ENCODE measurements at places on chromosomes 16 and 17. TPM values are rescaled to one million over a fixed set of nuclear protein-coding genes. Genes with fewer than 3 reads are reported as not detected.

HOXB4 gene
- total RNA-seq, result 8.9 TPM

BAHCC1 gene
- 3.9 TPM for total RNA-seq

- DNase-seq, result no peak
These were observed 19.8 kb upstream of the BAIAP2 start for GRCh38 chr17:81015136-81015535.

DNA sequence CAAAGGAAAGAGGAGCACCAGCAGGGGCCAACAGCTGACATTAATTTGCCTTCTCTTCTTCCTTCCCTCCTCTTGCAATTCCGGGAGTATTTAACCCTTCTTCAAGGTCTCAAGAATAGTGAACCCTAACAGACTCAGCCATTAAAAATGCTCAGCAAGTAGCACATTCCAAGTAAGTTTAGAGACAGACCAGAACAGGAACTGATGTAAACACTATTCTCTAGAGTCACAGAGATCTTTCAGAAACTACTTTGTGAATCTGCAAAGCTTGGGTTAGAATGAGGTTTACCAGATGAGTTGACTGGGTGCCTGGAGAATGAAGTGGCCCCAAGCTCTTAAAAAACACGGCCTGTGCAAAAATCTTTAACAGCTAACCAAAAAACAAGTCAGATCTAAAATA, 50.9 kb downstream of the TEX2 start:
- no peak for DNase-seq

DNA sequence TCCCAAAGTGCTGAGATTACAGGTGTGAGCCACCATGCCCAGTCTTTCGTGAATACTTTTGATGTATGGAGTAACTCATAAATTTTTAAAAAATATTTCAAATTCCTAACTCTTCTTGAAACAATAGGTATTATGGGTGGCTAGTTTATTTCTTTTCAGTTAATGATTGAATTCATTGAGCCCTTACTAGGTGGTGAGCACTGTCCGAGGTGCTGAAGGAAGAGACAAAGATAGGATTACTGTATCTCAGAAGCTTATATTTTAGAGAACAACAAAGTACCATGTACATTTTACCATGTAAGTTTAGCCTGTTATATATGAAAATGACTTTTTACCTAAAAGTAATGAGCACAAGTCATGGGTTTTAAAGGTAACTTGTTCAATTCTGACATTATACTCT, 418.3 kb downstream of the NPIPA7 start:
- DNase-seq, result no peak

GRCh38 chr17:62966426-62967204, 580 bp downstream of the TANC2 start:
- no peak for DNase-seq

DNA sequence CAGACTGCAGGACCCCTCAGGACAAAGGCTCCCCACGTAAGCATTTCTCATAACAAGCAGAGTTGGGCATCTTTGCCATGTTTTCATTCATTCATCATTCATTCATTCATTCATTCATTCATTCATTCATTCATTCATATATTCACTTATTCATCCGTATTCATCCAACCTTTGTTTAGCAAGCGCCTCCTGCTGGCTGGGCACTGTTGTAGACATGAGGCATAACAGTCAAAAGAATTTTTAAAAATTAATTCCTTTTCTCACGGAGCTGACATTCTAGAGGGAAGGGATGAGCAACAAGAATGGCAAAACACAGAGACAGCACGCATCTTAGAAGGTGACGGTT, 351.7 kb upstream of the TNRC6C start:
- no peak for DNase-seq

GRCh38 chr17:44014133-44014436, 678 bp downstream of the TMEM101 start:
- no peak for DNase-seq
